Hindlimb muscle (tissue), 1 donor: ENCODE measurements at places on chromosomes 3 and 15.

DNA sequence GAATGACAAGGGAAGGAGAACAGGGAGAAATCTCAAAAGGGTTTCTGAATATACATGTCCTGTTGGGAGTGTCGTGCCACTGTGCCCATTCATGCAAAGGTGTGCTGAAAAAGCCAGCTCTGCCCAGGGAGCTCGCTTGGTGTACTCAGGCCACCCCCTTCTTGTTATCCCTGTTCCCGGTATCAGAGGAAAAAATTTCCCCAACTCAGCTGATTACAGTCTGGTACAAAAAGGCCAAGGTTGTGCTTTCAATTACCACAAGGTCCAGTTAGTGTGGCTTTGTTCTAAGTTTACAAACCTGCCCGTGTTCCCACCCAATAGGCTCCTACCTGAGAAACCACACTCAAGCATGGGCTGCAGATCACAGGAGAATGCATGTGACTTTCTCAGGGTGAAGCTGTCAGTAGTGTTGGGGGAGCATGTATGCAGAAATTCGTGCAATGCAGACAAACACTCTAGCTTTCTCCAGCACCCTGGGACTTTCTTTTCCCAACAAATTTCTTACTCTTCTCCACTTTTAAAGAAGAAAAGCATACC, 648.5 kb downstream of the NR2F2 start:
- no peak for DNase-seq

DNA sequence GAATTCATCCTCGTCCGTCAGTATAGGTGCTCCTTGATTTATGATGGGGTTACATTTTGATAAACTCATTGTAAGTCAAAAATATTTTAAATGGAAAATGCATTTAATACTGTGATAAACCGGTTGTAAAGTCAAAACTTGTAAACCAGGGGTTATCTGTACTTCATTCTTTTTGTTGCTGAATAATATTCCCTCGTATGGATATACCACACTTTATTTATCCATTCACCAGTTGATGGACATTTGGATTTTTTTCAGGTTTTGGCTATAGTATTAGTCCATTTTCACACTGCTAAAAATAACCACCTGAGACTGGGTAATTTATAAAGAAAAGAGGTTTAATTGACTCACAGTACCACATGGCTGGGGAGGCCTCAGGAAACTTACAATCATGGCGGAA, 47.7 kb downstream of the NFKBIZ start:
- DNase-seq: no peak

GRCh38 chr15:91302588-91303439, 202.8 kb downstream of the SV2B start:
- DNase-seq: peak; percentile 50

GRCh38 chr3:15845475-15845874, 47.7 kb upstream of the ANKRD28 start:
- no peak for DNase-seq

GRCh38 chr3:168096210-168096652, 507 bp upstream of the GOLIM4 start:
- DNase-seq: peak; percentile 71

- DNase-seq: peak; percentile 37
These were observed 19.2 kb downstream of the GNB4 start for GRCh38 chr3:179432021-179432420.

- no peak for DNase-seq
These were observed 121.0 kb downstream of the GREM1 start for GRCh38 chr15:32838820-32839219.

- DNase-seq: no peak
These were observed 588 bp upstream of the VIPR1 start for GRCh38 chr3:42501681-42502428.

GRCh38 chr3:100609963-100610362, 562 bp downstream of the ADGRG7 start:
- DNase-seq: no peak

DNA sequence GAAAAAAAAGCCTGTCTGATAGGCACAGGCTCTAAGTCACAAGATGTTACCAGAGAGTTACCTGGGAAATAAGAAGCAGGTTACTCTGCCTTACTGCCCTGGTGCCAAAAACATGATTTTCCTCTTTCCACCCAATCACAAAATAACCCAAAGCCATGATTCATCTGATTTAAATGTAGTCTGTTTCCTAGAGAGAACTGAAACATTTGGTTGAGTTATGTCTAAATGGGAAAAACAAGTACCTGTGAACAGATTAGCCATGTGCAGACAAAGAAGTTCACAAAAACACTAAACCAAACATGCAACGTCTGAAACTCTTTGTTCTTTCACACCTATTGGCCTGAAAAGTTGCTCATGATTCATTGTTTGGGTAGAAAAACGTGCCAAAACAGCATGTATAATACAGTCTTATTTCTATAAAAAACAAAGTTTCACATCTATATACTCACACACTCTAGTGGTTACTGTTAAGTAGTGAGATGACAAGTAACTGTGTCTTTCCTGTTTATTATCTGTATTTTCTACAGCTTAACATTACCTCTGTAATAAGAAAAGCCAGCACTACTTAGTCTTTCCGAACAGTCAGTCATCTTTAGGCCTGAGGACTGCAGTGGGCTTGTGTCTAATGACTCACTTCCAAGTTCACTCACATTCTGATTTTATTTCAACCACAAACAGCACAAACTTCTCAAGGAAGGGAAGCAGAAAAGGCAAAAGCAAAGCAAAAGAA, 30.2 kb downstream of the FAM174B start:
- DNase-seq: no peak

- no peak for DNase-seq
These were observed 162.5 kb downstream of the WNT7A start for GRCh38 chr3:13717222-13717895.

DNA sequence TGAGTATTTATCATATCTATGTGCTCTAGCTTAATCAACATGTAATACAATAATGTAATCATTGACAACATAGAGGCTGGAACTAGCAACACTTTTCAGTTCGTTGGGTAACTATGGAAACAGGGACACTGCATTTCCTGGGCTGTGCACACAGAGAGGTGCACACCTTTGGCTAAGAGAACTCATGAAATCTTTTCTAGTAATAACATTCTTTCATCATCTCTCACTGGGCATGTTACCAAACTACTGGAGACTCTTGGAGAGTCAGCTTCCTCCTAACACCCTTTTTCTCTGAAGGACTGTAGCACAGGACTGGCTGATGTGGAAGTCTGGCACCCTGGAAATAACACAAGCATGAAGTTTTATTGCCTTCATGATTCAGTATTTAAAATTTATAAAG, 135.6 kb downstream of the KCNMB2 start:
- no peak for DNase-seq

- DNase-seq: no peak
These were observed 8.3 kb upstream of the CHRM5 start for GRCh38 chr15:33959844-33960548.

GRCh38 chr3:28916713-28917499, 364.0 kb upstream of the RBMS3 start:
- DNase-seq: peak; percentile 78

- no peak for DNase-seq
These were observed 400.6 kb downstream of the VPS13C start for GRCh38 chr15:61659566-61660190.

GRCh38 chr3:23395115-23395514, 192.0 kb downstream of the UBE2E2 start:
- no peak for DNase-seq

DNA sequence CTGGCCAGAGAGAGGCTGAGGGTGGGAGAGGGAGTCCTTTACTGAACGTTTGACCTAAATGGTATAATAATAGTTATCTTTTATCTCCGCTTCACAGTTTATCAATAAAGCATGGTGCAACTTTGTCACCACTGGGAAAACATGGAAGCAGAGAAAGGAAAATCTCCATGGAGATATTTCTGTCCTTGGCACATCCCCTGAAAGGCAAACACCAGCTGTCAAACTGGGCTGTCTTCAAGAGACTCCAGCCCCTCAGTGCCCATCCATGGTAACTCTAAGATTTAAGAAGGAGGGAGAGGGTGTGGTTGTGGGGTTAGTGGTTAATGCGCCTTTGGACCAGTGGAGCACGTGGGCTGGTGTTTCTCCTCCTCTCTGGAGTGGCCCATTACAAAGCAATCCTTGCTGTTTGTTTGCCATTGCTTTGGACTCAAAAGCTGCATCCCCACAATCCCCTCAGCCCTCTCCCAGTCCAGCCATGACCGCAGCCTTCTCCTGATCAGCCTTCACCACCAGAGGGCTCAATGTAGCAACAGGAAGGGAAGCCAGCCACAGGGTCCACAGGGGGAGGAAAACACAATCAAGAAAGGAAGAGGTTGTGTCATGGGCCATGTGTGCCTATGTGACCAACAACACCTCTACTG, 38.2 kb upstream of the FAM174B start:
- DNase-seq: no peak

DNA sequence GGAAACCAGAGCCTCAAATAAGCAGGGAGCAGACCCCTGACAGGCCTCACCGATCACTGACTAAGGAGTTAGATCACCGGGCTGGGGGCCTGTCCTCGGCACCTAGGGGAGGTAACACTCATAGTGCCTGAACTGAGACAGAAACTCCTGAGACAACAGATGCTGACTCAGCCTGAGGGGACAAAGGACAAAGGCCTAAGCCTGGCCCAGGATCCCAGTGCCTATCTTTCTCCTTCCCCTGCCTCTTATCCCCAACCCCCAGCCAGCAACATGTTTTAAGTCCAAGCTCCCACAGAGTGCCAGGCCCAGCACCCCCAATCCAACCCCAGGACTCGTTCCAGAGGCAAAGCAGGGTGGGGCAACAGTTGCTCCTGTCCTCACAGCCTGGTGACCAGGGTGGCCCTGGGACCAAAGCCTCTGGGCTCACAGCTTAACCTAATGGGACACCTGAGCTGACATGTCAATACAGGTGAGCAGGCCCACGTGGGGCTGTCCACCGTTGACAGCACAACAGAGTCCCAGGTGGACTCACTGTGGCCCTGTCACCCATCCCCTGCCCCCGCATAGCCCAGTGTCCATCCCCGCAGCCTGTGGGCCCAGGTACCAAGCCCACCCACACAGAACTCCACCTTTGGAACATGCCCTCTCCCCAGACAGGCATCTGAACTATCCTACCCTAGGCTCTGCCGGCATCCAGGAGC, 37.4 kb downstream of the ADCY5 start:
- DNase-seq: no peak

DNA sequence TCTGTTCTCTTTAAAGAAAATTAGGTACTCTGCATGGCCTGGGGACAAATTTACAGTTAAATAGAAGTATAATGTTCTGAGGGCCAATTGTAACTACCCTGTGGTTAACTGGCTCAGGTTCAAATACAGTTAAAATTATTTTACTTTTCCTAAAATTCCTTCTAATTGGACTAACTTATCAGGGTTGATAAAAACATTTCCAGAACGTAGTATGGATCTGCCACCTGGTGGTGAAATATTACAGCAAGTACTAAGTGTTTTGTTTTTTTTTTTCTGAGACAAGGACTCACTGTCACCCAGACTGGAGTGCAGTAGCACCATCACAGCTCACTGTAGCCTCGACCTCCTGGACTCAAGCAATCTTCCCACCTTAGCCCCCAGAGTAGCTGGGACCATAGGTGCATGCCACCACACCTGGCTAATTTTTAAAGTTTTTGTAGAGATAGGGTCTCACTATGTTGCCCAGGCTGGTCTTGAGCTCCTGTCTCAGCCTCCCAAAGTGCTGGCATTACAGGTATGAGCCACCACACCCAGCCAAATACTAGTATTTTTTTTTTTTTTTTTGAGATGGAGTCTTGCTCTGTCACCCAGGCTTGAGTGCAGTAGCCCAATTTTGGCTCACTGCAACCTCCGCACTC, 29.2 kb downstream of the NEO1 start:
- peak; percentile 43 for DNase-seq

DNA sequence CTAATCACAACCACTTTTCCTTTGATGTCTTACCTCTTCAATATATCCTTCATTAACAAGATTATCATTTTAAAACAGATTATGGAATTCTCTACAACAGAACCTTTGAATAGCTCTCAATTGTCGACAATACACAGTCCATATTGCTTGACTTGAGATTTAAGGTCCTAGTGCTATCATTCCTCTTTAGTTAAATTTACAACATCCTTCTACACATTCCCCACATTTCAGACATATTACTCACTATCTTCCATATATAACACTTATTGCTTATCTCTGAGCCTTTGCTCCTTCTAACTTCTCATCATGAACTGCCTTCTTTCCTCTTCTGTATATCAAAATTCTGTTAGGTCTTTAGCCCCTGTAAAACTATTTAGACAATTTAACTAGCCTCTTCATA, 247.0 kb downstream of the STXBP5L start:
- DNase-seq: no peak

DNA sequence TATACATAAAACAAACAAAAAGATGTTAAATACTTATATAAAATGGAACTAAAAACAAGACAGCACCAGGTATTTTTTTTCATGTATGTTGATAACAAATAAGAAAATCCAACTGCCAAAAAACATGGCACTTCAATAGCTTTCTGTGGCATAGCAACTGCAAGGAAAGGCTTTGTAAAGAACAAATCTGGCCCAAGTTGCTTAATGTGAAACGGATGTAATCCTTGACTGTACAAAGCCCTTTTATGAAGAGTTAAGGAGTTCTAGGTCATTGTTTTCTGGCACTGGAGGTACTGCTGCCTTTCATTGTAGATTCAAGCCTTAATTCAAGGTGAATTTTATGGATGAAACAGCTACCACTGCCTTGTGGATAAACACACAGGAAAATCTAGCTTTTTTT, 68.8 kb upstream of the SLC12A8 start:
- no peak for DNase-seq

DNA sequence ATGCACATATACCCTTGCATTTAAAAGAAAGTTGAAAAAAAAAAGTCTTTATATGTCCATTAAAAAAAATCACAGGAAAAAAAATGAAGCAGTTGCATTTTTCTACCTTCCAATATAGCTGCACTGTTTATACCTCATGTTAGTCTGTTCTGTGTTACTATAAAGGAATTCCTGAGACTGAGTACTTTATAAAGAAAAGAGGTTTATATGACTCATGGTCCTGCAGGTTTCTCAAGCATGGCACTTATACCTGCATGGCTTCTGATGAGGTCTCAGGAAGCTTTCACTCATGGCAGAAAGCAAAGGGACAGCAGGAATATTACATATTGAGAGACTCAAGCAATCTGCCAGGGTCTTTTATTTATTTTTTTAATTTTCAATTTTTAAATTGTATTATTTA, 277.2 kb upstream of the BCHE start:
- DNase-seq: no peak

DNA sequence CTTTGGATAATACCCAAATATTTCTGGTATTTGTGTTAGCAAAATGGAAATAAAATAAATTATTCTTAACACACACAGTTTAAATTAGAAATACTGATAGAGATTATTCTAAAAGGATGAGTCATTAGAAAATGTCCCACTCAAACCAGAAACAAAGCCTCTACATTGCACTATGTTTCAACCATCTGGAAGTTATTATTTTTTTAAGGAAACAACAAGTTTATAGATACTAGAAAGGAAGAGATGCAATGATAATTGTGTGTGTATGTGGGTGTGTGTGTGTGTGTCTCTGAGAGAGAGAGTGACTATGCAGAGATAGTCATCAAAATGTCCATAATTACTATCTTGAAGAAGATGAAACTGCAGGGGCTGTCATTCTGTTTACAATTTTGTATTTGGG, 1340.5 kb downstream of the ROBO1 start:
- DNase-seq: no peak
